ENCODE measurements at places on chromosomes 16 and 17. TPM values are rescaled to one million over a fixed set of nuclear protein-coding genes. Genes with fewer than 3 reads are reported as not detected.
A peak's percentile ranks its signal among the peaks of the same experiment; 100 is the strongest.

- no peak for DNase-seq
These were observed 44.8 kb downstream of the RNF157 start for GRCh38 chr17:76195281-76196096.

DNA sequence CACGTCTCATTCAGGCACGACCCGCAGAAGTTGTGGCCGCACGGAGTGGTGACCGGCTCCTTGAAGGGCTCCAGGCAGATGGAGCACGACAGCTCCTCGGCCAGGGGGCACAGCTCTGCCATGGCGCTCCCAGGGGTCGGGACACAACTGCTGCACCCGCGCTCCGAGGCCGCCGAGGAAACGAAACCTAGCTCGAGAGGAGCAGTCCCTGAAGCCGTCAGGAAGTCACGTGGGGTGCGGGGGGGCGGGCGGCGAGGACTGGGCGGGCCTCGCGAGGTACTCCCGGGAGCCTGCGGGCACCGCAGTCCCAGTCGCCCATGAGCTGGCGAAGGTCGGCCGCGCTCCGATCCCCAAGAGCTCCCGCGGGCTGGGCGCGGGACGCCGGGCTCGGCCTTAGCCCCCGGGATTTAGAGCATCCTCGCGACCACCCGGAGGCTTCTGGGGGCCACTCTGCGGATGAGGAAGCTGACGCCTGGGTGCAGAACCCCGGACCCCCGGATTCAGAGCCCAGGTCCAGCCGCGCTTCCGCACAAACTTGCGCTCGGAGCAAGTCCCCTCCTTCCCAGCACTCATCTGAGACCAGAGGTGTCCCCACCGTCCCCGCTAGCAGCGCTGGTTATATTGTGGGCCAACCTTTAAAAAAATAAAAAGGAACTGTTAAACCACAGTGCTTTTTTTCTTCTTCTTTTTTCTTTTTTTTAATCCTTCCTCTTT is at the start of gene TRIM25:
Gene TRIM25, minus strand, starts transcription at position 183 of the 714 bp plus-strand sequence. Its CDS starts 61 bp downstream, at position 122.
- peak; percentile 87 for DNase-seq

DNA sequence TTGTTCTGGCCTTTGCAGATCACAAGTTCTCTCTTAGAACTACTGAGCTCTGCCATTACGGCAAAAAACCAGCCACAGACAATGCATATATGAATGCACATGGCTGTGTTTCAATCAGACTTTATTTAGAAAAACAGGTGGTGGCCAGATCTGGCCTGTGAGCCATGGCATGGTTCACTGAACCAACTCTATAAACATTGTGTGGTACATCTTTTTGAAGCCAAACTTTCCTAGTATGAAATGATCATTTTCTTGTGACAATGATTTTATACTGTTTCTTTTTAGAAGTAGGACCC is 65.9 kb upstream of the AMZ2 start:
- no peak for DNase-seq

SKAP1 gene
- total RNA-seq: not detected

HBA1 gene
- total RNA-seq: not detected

GRCh38 chr17:12342609-12343435 is 322.1 kb downstream of the MAP2K4 start:
- DNase-seq: no peak

DNA sequence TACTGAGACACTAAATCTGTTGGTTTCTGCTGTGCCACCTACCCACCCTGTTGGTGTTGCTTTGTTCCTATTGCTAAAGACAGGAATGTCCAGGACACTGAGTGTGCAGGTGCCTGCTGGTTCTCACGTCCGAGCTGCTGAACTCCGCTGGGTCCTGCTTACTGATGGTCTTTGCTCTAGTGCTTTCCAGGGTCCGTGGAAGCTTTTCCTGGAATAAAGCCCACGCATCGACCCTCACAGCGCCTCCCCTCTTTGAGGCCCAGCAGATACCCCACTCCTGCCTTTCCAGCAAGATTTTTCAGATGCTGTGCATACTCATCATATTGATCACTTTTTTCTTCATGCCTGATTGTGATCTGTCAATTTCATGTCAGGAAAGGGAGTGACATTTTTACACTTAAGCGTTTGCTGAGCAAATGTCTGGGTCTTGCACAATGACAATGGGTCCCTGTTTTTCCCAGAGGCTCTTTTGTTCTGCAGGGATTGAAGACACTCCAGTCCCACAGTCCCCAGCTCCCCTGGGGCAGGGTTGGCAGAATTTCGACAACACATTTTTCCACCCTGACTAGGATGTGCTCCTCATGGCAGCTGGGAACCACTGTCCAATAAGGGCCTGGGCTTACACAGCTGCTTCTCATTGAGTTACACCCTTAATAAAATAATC is 14.6 kb downstream of the STH start:
- DNase-seq: no peak

- DNase-seq: no peak
These were observed 28.3 kb upstream of the TEX2 start for GRCh38 chr17:64291268-64291851.

DNA sequence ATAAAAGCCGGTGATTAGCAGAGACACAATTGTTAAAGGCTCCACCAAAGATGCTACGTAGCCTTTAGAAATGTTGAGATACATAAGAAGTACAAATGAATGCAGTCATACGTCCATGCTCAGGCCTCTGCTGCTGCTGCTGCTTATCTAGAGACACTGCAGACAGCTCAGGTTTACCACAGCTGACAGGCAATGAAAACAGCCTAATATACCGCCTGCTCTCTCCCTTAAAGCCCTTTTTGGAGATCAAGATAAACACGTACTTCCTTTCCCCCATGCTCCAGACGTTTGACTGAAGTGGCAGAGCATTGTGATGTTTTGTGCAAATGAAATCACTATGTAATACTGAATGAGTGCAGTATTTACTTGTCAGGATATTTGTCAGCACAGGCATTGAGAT is 185.3 kb downstream of the AATF start:
- DNase-seq: no peak

DNA sequence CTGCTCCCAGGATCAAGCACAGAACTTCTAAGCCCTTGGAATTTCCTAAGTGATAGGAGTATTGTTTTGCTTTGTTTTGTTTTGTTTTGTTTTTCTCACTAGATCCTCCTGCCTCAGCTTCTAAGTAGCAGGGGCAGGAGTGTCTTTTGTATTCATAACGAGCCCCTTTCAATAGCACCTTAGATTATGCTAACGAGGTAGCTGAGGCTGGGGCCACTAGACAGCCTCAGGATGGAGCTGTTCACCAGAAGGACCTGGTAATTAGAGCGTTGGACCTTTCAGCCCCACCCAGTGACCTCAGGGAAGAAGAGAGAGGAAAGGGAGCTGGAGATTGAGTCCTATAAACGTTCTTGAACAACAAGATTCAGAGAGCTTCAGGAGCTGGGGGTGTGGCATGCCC is 43.6 kb downstream of the IKZF3 start:
- DNase-seq: no peak

- no peak for DNase-seq
These were observed 207.0 kb downstream of the STX8 start for GRCh38 chr17:9368631-9369030.

KCNH6 gene
- total RNA-seq: 0.37 TPM

C16orf74 gene
- total RNA-seq: 13.4 TPM

GRCh38 chr17:72294487-72294893 is 173.7 kb downstream of the SOX9 start:
- DNase-seq: no peak

- no peak for DNase-seq
These were observed 1.9 kb downstream of the MSI2 start for GRCh38 chr17:57257895-57258851.

Data from G401 (cell line).